Esophagus squamous epithelium (tissue), 5 donors: ENCODE measurements at places on chromosomes 1 and 21.

DNA sequence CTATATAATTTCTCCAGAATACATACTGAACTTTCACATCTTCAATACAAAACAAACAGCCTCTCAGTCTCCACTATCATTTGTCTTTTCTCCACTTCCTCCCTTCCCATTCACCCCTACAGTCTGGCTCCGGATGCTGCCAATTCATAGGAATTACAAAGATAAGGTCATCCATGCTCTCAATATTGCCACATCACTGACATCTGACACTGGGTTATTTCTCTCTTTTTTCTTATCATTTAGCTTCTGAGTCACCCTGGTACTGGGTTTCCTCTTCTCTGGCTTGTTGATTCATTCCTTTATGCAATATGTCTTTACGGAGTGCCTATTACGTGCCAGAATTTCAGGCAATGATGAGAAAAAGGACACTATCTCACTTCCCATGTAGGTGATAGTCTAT is 3.1 kb upstream of the SH3BP5L start:
- no peak for DNase-seq

- DNase-seq, result no peak
Observed at GRCh38 chr1:14668538-14668937, 70.1 kb downstream of the KAZN start.

GRCh38 chr1:178743801-178744200 is 18.8 kb downstream of the RALGPS2 start:
- no peak for DNase-seq

GRCh38 chr1:206907304-206907991 is 10.2 kb downstream of the IL24 start:
- no peak for DNase-seq

GRCh38 chr1:56060906-56061305 is 518.5 kb downstream of the PLPP3 start:
- no peak for DNase-seq

GRCh38 chr1:5742801-5743200 is 249.4 kb downstream of the NPHP4 start:
- no peak for DNase-seq

DNA sequence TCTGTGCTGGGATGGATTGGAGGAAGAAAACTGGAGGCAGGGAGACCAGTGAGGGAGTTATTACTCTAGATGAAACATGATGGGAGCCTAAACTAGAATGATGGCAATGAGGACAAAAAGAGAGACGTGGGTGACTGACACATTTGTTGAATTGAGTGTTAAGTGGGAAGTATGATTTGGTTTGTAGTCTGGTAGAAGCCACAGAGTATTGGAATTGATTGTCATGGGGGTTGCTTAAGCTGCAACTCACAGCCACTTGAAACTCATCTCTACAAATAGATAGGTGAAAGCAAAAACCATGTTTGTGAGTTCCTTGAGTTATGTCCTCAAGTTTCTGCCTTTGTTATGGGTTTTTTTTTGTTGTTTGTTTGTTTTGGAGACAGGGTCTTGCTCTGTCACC is 28.4 kb downstream of the FABP3 start:
- no peak for DNase-seq

- no peak for DNase-seq
Observed at GRCh38 chr21:39644062-39644560, 31.4 kb downstream of the B3GALT5 start.

DNA sequence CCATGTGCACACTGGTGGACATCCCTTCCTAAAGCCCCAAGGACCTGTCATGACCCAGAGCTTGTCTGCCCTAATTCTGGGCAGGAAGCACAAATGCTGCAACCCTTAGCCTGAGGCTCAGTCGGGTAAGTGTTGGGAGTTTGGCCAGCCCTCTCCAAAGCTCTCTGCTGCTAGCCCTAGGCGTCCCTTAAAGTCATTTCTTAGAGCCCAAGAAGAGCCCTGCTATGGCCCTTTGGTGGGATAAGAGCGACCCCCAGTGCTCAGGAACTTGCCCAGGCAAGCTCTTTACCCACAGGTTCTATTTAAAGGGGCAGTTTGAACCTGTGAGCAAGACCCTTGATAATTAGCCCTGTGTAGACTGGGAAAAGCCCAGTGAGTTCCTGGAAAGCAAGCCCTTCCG is 356.8 kb downstream of the RRAGC start:
- DNase-seq, result no peak

- no peak for DNase-seq
Observed at GRCh38 chr21:38170283-38170682, 86.5 kb upstream of the KCNJ15 start.

DNA sequence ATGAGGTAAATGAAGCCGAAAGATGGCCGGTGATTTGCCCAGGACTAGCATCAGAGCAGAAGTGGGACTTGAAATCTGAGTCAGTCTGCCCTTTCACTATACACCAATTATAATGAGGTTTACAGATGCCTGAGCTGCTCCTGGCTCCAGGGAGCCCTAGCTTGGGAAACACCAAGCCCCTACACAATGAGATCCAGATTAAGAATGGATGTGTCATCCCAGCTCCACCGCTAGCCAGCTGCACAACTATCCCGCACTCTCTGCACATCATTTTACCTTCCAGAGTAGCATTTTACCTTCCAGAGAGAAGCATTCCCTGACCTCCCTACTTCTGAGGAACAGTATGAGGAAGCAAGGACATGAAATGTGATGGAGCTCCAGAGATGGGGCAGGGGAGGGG is 27.0 kb downstream of the SERTAD4 start:
- DNase-seq, result no peak

- no peak for DNase-seq
Observed at GRCh38 chr1:6178751-6179563, 1.2 kb downstream of the CHD5 start.

DNA sequence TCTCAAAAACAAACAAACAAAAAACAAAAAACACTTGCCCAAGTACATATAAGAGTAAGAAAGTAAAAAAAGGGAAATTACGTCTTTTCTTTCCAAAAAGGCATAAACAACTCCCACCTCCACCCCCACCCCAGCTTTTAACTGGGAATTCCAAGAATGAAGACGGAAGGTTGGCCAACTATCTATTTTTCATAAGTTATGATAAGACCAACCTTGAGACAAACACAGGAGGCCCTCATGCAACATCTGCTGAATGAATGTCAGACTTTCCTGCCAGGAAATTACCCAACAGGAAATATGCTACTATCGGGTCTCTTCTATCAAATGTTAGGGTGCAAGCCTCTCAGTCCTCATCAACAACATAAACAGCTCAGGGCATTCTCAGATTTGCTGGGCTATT is 1.9 kb downstream of the BSDC1 start:
- no peak for DNase-seq

DNA sequence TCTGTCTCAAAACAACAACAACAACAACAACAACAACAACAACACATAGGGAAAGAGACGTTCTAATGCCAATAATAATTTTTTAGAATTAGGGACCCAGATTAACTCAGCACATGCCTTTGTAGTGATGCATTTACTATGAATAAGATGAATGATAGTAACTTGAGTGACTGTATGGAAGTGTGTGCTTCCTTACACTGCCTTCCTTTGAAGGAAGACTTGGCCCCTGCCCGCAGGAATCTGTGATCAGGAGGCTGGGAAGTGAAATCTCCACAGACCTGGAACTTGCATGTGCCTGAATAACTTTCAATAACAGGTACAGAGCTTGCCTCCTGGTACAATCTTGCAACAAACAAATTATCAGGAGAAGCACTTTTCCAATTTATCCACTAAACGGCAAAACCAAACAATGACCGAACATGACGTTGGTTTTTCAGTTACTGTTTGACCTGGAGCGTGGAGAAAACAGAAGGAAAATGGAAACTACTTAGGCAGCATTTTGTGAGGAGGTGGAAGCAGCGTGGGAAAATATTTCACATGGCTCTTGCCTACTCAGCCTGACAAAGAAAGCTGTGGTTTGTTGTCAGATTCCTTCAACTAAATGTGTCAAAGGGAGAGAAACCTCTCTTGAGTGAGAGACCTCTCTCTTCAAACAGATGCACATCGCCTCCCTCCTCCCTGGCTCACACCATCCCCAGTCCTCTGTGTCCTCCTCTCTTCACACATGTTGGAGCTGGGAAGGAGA is 10.1 kb upstream of the ABCA4 start:
- DNase-seq, result no peak

GRCh38 chr1:181317261-181317930 is 165.9 kb upstream of the CACNA1E start:
- no peak for DNase-seq

- DNase-seq, result no peak
Observed at GRCh38 chr1:232414100-232414499, 215.8 kb downstream of the SIPA1L2 start.

- DNase-seq, result no peak
Observed at GRCh38 chr1:119353836-119354235, 14.7 kb upstream of the HAO2 start.

DNA sequence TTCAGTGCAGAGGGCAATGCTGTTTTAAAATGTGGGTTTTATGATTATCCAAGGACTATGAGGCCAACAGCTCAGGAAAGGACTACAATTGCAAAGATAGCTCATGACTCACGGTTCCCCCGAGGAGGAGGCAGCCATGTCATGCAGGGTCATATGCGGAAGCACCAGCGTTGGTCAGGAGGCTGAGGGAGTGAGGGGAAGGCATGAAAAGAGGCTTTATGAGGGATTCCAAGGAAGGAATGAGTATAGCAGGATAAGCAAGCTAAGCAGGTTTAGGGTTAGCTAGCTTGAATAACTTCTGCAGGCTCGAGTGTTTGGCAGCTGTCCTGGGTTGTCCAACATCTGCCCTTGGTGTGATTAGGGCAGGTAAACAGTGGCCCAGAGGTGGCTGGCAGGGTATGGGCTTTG is 495.1 kb downstream of the SETD4 start:
- DNase-seq, result no peak

- DNase-seq, result no peak
Observed at GRCh38 chr1:235022341-235022980, 106.2 kb downstream of the TOMM20 start.

DNA sequence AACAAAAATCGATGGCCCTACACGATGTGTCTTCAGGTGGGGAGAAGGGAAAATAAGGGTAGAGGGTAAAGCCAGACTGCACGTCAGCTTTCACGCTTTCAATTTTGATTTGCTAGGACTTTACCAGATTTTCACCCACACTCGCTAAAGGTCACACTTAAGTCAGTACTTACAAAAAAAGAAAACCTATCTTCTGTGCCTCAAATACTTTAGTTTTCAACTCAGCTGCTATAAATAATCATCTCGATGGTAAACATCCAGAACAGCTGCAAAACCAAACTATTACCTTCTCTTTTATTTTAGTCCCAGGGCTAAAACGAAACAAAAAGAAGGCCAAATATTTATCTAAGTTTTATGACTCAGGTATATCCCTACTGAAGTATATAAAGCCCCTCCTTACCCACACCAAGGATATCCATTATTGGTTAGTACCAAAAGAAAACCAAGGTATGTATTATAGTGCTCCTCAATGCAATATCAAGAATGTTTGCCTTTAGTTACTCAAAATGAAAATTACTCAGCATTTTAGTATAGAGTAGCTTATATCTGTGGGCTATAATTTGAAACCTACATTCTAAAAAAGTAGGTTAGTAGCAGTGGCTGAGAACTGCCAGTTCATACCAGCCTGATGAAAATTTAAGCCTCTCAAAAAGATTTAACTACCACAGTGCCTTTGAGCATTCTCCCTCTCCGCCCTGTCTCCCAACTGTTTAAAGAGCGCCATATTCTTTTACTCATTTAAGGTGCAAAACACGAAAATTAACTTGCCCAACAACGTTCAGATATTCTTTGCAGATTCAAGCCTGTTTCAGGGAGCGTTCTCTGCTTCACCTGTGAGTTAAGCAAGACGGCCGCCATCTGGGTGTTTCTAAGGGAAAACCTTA is 1.5 kb downstream of the CSDE1 start:
- DNase-seq, result no peak

- DNase-seq, result no peak
Observed at GRCh38 chr1:45924736-45925135, 121.3 kb downstream of the MAST2 start.

DNA sequence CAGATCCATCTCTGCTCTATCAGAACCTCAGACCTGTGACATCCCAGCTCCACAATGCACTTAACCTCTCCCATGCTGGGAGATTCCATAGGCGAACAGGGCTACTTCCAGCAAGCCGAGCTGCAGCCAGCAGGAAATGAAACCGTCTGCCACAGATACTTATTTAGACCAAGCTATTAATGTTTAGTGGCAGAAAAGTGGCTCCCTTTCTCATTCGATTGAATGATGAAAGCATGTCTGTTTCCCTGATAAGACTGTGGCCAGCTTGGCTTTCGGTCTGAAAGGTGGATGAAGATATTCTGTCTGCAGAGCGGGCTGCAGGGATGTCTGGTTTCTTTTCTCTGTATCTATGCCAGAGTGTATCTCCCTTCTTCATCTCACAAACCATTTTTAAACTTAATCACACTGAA is 146.4 kb downstream of the GREM2 start:
- no peak for DNase-seq

- no peak for DNase-seq
Observed at GRCh38 chr1:88731475-88732269, 47.6 kb downstream of the PKN2 start.

GRCh38 chr1:10181154-10181553 is 29.2 kb upstream of the KIF1B start:
- no peak for DNase-seq

DNA sequence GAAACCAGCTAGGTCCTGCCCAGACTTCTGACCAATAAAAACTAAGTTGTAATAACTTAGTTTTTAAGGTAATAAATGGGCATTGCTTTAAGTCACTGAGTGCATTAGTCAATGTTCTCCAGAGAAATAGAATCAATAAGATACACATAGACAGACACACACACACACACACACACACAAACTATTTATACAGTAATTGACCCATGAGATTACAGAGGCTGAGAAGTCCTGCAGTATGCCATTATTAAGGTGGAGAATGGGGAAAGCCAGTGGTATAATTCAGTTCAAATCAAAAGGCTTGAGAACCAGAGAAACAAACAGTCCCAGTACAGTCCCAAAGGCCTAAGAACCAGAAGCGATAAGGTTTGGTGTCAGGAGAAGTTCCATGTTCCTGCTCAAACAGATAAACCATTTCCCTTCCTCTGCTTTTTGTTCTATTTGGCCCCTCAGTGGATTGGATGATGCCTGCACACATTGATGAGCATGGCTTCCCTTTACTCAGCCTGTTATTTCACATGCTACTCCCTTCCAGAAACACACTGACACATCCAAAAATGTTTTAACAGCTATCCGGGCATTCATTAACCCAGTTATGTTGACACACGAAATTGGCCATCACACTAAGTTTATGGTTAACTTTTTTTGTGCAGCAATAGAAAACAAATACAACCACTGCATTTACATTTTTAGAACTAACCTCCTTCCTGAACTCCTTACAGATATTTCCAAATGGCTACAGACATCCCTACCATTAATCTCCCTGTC is 828.2 kb upstream of the NCAM2 start:
- DNase-seq, result no peak

- no peak for DNase-seq
Observed at GRCh38 chr1:117780687-117781475, 148.5 kb downstream of the GDAP2 start.

DNA sequence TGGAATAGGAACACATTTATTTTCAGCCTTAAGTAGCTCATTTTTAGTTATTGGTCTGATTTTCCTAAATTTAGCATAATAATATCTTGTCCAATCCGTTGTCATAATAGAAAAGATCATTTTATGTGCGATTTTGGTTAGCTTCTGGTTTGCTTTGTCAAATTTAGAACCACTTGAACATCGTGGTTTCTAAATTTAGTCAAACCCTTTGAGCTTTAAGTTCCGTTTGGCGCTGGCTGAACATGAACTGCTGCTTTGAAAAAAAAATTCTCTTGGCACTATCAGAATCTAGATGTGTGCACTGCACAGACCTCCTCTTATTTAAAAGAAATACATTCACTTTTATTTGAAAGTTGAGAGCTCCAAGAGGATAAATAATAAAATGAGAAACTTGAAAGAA is 370.6 kb downstream of the PTPRC start:
- no peak for DNase-seq
